Right ventricle myocardium superior (tissue), 1 donor: ENCODE measurements at places on chromosomes 6 and 20. TPM values are rescaled to one million over a fixed set of nuclear protein-coding genes. Genes with fewer than 3 reads are reported as not detected.

DNA sequence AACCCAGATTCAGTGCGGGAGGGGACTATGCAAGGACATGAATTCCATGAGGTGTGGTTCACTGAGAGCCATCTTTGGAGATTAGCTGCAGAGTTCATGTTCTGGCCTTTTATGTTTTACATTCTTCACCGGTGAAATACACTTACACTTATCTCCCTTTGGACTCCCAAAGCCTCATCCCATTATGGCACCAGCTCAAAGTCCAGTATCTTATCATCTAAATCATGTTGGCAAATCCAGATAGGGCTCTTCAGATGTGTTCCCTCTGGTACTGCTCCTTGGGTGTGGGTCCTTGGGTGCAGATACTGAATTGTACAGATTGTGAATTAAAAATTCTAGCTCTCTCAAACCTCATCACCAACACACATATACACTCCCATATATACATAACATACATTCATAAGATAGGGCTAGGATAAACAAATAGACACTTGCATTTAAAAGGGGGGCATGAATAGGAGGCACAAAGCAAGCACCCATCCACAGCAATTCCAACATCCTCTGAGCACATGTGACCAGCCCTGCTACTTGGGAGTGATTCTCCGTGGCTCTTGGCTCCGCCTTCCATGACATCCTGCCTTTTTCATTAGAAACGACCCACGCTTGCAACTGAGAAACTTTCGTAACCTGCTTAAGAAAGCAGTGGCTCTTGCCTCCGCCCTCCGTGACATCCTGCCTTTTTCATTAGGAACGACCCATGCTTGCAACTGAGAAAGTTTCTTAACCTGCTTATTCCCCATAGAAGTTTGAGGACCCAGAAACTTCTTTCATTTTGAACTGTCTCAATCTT is 53.6 kb upstream of the LRRC1 start:
- DNase-seq = no peak

DNA sequence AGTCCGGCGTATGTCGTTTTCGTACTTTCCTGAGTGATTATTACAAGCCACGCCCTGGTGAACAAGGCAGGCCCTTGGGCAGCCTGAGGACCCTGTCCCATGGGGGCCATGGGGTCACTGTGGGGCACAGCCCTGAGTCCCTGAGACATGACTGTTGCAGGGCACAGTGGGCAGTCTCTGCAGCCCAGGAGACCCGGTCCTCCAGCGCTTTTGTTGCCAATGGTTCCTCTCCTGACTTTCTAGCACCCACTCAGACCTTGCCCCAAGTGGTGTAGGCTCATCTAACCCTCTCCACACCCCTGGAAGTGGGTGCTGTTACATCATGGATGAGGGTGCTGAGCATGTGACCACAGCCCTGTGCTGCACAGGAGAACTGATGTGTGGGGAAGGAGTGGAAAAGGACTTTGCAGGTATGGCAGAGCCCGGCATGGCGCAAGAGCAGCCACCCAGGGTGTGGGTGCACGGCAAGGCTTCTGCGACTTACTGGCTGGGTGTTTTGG is 319.5 kb downstream of the TAF4 start:
- DNase-seq = no peak

DNA sequence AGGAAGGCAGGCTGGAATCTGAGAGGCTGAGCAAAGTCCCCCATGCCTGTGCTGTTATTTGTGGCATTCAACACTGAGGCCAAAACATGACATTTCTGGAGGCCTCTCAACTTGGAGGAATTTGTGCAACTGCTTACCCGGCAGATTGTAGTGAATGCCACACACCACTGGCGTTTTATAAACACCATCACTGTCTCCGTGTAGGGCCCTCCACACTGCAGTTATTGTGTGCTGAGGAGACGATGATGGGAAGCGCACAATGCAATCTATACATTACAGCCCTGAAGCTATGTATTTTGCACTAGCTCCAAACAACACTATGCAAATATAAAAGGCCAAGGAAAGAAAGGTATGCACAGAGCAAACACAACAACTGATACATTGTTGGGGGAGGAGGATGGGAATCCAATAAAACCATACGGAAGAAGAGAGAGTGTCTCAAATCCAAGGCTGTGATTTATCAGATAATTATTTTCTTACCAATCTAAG is 106.5 kb downstream of the SMLR1 start:
- no peak for DNase-seq

The OR2B6 gene
- not detected for total RNA-seq
